HTR-8/SVneo (cell line): ENCODE measurements at places on chromosomes 1 and 21.
A peak's percentile ranks its signal among the peaks of the same experiment; 100 is the strongest.

DNA sequence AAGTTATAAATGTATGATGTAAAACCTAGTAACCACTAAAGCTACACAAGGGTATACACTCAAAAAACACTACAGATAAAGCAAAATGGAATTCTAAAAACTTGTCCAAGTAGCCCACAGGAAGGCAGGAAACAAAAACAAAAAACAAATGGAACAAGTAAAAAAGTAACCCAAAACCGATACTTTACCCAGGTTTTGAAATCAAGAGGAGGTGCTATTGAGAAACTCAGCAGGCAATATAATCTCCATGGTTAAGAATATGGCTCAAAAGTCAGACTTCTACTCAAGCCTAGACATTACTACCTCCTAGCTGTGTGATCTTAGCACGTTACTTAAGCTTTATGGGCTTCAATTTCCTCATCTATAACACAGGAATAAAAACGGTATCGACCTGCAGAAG is 13.3 kb downstream of the RBBP5 start:
- no peak for DNase-seq

DNA sequence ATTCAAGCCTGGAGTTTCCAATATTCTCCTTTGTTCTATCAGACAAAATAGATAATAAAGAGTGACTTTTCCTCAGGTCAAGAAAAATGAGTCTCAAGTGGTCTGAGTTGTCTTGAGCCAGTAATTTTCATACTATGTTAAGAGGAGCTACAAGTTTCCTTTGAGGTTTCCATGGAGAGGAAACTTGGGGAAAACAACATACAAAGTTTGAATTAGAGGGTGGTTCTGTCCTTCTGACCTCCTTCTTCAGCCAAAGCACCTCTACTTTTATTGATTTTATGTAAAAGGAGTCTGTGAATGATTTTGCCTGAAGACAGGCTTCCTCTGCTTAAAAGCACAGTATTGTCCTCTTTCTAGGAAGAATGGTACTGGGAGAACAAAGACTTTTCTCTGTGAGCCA is 497.2 kb upstream of the PKN2 start:
- no peak for DNase-seq

DNA sequence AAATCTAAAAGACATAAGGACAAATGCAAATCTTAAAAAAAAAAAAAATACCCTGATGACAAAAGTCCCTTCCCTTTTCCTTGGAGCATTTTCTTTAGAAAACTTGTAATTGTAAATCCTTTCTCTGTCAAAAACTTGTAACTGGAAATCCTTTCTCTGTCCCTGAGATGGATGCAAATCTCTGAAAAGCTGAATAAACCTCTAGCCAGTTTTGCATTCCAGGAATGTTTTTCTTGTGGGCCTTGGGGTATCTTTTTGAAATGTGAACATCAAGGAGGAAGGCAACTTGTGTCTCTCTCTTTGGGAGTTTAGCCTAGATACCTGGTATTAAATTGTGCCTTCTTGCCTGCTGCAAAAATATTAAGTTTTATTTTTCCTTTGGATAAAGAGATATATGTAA is 305.3 kb downstream of the KCNT2 start:
- no peak for DNase-seq

- DNase-seq = no peak
These were observed 43.6 kb downstream of the GNB1 start for GRCh38 chr1:1847061-1847850.

DNA sequence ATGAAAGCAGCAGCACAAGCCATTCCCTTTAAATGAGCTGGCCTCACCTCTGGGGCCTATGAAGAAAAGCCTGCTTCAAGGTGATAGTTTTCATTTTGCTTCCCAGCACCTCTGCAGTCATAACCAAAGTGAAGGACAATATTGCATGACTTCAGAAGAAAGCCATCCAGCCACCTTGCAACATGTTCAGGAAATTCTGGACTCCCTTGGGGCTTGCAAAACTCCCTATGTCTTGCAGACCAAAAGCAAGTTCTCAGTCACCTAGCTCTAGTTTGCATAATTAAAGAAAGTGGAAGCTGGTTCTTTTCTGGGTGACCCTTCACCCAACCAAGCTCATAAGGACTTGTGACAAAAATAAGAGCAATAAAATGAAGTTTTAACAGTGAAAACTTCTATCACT is 87.6 kb downstream of the GFI1 start:
- DNase-seq = no peak

- DNase-seq = no peak
These were observed 16.2 kb upstream of the EVA1B start for GRCh38 chr1:36339615-36340014.

DNA sequence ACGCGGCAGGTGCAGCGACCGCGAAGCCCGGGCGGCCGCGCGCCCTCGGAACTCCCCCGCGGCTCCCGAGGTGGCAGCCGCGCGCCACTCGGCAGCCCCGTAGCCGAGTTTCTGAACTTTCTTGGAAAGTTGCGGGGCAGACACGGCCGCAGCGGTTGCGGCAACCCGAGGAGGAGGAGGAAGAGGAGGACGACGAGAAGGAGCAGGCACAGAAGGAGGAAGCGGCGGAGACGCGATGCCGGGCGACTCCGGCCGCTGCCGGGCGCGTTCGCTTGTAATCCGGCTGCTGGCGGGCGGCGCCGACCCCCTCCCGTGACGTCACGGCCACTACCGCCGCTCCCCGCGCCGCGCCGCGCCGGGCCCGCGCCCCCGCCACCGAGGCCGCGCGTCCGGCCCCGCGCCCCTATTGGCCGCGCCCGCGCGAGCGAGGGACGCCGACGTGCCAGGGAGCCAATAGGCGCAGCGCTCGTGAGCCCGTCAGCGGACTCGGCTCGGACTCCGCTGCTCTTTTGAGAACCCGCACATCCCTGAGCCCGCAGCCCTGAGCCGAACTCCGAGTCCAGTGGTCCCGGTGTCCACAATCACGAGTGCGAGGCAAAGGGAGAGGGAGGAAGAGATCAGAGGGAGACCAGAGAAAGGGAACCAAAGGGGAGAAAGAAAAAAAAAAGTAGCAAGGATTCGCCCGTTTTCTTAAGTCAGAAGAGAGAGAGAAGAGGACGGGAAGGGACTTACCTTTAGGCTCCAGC is 736 bp upstream of the BARHL2 start:
- DNase-seq = no peak

GRCh38 chr1:2950926-2951305 is 70.4 kb upstream of the ACTRT2 start:
- no peak for DNase-seq

DNA sequence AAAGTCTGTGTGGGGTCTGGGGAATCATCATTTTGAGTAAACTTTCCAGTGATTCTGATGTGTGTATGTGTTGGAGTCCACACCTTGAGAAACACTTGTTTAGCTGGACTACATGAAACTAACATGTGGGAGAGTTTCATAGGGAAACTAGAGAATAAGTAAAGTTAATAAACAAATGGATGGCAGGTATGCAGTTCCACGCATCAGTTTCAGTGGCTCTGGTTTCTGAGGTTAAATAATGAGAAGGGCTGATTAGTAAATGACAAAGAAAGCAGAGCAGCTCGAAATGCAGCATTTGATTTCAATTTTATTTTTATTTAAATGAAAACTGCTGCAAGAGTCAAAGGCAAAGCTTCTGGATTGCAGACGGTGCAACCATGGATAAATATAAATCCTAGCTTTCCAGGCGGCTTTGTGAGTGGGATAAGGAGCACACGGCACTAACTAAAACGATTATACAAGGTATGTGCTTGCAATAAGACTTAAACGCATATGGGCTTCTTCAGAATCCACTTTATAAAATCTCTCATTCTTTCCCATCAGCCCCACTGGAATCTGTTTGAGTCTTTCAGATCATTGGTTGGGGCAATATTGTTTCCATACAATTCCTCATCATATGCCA is 310.7 kb downstream of the PLPP3 start:
- DNase-seq = no peak

GRCh38 chr1:222090103-222090502 is 348.2 kb upstream of the DUSP10 start:
- DNase-seq = no peak

- DNase-seq = no peak
These were observed 88.2 kb downstream of the TIAM1 start for GRCh38 chr21:31255896-31256295.

DNA sequence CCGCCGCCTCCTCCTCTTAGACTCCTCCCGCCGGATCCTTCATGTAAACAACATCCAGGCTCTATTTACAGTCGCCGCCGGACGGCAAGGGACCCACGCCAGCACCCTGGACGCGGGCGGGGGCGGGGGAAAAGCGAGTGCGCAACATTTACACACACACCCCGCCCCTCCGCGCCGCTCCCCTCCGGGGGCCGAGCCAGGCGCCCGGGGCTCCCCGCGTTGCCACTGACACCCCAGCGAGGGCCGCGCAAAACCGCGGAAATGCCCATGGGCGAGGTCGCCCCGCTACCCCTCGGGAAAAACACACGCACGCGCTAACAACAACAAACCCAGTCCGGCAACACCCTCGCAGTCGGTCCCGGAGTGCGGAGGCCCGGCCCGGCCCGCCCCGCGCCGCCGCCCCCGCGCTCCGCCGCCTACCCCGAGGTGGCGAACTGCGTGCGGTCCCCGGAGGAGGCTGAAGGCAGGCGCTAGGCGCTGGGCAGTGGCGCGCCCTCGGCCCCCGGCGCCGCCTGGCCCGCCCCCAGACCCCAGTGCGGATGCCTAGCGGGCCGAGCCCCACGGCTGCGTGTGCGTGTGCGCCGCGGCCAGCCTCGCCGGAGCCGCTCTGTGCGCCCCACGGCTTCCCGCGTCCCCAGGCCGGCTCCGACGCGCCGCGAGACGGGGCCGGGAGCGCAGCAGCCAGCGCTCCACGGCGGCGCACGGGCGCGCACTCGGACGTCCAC is 81.1 kb upstream of the AK4 start:
- DNase-seq = peak; percentile 31

DNA sequence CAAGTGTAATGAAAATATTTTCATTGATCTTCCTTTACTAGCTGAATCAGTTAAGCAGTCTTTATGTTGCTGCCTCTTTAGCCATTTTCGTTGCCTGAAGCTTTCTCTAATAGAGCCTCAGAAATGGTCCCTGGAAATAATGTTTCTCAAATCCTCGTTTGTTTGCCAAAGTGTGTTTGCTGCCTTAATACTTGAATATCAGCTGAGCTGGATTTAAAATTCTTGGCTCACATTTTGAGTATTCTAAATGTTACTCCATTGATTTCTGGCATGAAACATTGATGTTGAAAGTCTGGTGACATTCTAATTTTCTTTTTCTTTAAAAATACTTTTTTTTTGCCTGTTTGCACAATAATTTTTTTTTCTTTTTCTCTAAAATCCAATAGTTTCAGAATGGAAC is 84.6 kb upstream of the SERBP1 start:
- DNase-seq = no peak

GRCh38 chr1:15089258-15089992 is 64.1 kb upstream of the TMEM51 start:
- DNase-seq = no peak

DNA sequence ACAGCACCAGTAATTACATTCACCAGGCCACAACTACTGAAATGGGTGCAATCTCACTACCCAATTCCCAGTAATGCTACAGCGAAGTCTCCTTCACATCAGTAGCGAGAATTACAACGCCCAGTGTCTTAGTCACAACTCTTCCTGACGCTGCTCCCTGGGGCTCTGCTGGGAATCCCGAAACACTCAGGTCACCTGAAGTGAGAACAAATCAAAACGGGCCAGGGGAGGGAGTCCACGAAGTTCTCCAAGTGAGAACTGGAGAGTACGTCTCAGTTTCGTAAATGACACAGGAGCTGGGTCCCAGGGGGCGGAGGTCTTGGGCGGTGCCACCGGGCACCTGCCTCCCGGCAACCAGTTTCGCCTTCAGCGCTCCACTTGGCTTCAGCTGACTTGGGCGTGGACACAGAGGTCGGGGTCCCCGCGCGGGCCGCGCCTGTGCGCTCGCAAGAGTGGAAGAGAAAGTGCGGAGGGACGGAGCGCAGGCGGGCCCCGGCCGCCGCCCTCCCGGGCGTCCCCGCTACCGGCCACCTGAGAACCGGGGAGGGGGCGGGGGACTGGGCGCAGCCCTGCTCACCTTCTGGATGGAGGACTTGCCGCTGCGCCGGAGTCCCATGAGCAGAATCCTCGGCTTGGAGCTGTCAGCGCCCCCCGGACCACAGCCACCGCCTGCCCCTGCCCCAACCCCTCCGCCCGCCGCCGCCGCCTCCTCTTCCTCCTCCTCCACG is 575 bp downstream of the RRAGC start:
- DNase-seq = peak; percentile 41

GRCh38 chr1:5388622-5389021 is 603.6 kb downstream of the NPHP4 start:
- no peak for DNase-seq

DNA sequence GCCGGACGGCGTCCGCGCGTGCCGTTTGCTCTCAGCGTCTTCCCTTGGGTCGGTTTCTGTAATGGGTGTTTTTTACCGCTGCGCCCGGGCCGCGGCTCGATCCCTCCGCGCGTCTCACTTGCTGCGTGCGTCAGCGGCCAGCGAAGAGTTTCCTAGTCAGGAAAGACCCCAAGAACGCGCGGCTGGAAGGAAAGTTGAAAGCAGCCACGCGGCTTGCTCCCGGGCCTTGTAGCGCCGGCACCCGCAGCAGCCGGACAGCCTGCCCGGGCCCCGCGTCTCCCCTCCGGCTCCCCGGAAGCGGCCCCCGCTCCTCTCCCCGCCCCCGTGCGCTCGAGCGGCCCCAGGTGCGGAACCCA is 159.8 kb downstream of the RUNX1 start:
- DNase-seq = peak; percentile 22

GRCh38 chr1:21564521-21565095 is 55.4 kb downstream of the ALPL start:
- no peak for DNase-seq

- DNase-seq = peak; percentile 42
These were observed 110.8 kb downstream of the GREM2 start for GRCh38 chr1:240501115-240501514.

DNA sequence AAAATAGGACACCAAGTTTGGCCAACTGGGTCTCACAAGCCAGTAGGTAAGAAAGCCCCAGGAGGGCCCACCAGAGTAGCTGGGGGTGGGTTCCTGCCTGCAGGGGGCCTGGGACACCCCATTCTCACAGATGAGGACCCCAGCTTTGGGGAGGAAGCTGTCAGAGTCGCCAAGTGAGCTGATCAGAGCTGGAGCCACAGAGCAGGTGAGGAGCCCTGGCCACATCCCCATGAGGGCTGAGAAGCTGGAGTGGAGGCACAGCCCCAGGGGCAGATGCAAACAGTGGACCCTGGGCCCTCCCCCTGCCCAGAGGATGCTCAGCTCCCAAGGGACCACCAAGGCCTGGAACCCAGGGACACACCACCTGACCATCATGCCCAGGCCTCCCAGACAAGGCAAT is 8.6 kb upstream of the ZNF670 start:
- DNase-seq = no peak
